Thoracic aorta endothelial cell (primary cell): ENCODE measurements at places on chromosomes 1 and 21. TPM values are rescaled to one million over a fixed set of nuclear protein-coding genes. Genes with fewer than 3 reads are reported as not detected.

Gene FCAMR
- not detected in 2 replicates for total RNA-seq

Gene DNASE2B
- total RNA-seq = not detected in 2 replicates

Gene CYP4Z1
- not detected in 2 replicates for total RNA-seq

Gene GPR61
- under 0.01 TPM in 1 of 2 replicates, not detected in the other for total RNA-seq

Gene CHIA
- not detected in 2 replicates for total RNA-seq

Gene INAVA
- under 0.01 TPM in 1 of 2 replicates, not detected in the other for total RNA-seq

Gene KCNC4
- total RNA-seq = 8.8 and 13.6 TPM in 2 replicates

Gene PODN
- 0.27 and 0.29 TPM in 2 replicates for total RNA-seq

Gene AGO3
- total RNA-seq = 15.6 and 19.0 TPM in 2 replicates

Gene ST6GALNAC3
- total RNA-seq = 39.0 and 62.1 TPM in 2 replicates

Gene CYP4X1
- 2.9 and 4.3 TPM in 2 replicates for total RNA-seq

Gene OR6K3
- total RNA-seq = not detected in 2 replicates

Gene HAO2
- total RNA-seq = not detected in 2 replicates

Gene SLC1A7
- total RNA-seq = not detected in 2 replicates

Gene CDC7
- total RNA-seq = 12.5 and 16.6 TPM in 2 replicates

Gene RBM11
- not detected in 2 replicates for total RNA-seq

Gene PGLYRP4
- total RNA-seq = not detected in 2 replicates

Gene SPATA21
- total RNA-seq = under 0.01 TPM in 1 of 2 replicates, not detected in the other

Gene C1orf21
- total RNA-seq = 26.6 and 32.0 TPM in 2 replicates

Gene FMO2
- total RNA-seq = not detected in 2 replicates

Gene RAB7B
- 0.13 TPM in 1 of 2 replicates, not detected in the other for total RNA-seq

Gene CRNN
- not detected in 2 replicates for total RNA-seq

Gene CCDC27
- total RNA-seq = not detected in 2 replicates

Gene CHRNB2
- under 0.01 and 0.13 TPM in 2 replicates for total RNA-seq

Gene G0S2
- 0.72 and 4.7 TPM in 2 replicates for total RNA-seq

Gene SLC45A3
- 7.0 and 10.1 TPM in 2 replicates for total RNA-seq

Gene USP16
- 47.2 and 48.0 TPM in 2 replicates for total RNA-seq

Gene PBX1
- total RNA-seq = 7.0 and 9.2 TPM in 2 replicates

Gene JAM2
- total RNA-seq = 1.9 and 2.4 TPM in 2 replicates

Gene FCGR1A
- total RNA-seq = not detected in 2 replicates

Gene ST6GALNAC5
- total RNA-seq = not detected in 2 replicates
